ENCODE measurements at places on chromosomes 7 and 10.

GRCh38 chr7:1794888-1795542 lies 124.9 kb downstream of the ELFN1 start:
- no peak for DNase-seq

DNA sequence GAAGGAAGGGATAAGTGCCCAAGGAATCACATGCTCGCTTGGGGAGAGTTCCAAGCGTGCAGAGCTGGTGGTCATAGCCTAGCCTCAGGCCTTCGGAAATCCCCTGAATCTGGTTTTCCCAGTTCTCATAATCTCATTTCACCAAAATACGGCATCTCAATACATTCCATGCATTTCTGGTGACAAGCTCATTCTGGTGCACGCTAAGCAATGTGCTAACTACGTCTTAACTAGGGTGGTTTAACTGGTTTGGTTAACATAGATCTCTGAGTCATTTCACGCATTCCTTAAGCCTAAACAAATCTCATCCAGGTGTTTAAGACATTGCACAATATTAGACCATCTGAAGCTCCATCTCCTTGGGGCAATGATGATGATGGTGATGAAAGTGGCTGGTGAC lies 72.9 kb upstream of the STEAP1B start:
- no peak for DNase-seq

DNA sequence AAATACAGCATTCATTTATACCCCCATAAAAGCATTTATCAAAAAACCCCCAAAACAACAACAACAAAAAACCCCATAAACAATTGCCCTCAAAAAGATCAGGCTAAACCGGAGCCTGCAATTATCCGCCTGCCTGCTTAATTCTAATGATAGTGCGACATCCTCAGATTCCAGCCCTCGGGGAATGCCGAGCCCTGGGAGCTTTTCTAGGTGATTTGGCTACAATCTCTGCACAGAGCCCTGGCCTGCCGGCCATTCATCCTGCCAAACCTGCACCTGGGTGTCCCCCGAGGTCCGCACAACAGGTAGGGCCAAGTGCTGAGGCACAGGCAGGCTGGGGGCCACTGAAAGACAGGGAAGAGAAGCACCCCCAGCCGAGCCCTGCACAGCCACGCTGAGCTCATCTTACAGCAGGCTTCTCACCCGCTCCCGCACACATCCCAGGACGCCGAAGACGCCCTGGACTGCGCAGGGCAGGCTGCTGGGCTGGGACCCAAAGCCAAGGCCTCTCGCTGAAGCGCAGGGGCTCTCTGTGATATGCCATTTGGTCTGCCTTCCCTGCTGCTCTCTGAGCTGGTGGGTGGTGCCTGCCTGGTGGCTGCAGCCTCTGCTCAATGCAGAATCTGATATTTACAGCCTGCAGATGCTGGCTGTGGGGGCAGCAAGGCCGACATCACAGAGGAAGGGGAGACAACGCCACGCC lies 57.5 kb downstream of the CAMK2B start:
- DNase-seq = peak; percentile 43

DNA sequence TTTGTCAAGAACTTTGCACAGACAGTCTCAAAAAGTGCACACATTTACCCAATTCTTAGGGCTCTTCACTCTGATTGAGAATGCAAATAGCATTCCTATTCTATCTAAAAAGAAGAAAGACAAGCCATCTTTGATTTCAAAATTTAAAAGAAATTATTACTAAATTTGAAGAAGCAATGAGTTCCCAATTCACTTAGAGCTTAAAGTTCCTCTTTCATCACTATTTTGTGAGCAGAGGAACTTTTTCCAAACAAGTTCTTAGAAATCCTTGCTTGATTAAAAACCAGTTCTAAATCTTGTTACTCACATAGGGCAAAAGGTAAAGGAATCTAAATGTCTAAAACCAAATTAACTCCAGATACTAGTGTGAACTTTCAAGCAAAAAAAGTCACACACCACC lies 56.4 kb downstream of the TBXAS1 start:
- no peak for DNase-seq

DNA sequence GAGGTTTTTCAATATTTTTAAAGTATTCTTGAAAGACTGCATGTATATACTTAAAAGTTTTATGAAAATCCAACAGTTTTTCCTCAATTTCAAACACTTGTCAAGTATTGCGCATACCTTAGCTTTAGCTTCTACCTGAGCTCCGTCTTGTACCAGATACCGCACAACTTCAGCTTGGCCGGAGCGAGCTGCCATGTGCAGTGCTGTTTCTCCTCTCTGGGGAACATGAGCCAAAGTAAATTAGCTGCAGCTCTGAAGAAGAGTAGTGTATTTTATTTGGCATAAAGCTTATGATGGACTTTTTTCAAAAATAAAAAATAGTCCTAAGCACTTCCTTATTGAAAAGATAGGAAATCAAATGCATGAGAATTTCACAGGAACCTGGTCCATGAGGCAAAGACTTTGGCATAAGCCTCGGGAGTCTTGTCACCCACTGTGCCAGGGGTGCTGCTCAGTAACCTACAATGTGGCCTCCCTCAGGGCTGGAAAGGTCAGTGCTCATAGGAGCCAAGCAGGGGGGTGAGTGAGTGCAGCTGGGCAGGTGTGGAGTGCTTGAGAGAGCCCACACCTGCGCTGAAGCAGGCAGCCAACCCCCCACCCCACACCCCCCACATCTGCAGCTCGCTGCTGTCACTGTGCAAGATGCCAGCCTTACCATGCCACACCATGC lies 189.5 kb downstream of the ANK3 start:
- DNase-seq = no peak
